ENCODE measurements at places on chromosomes 11 and 22.
A peak's percentile ranks its signal among the peaks of the same experiment; 100 is the strongest.

- DNase-seq = no peak
Measured at GRCh38 chr11:60777572-60777971, 7.6 kb upstream of the MS4A10 start.

DNA sequence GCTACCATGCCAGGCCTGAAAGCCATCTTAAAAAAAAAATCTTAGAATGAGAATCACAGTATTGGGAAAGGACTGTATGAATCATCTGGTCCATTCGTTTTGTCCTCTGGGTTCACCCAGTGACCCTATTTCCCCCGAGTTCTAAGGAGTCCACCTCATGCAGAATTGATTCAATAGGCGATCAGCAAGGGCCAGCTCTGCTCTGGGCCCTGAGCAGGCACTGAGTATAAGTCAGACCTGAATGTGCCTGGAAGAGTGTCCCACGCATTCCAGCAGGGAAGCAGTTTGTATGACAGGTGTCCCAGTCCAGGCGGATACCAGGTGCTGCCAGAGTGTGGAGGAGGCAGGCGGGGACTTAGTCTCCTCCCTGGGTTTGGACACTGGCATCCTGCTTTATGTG lies 883 bp upstream of the HMOX1 start:
- DNase-seq = no peak

DNA sequence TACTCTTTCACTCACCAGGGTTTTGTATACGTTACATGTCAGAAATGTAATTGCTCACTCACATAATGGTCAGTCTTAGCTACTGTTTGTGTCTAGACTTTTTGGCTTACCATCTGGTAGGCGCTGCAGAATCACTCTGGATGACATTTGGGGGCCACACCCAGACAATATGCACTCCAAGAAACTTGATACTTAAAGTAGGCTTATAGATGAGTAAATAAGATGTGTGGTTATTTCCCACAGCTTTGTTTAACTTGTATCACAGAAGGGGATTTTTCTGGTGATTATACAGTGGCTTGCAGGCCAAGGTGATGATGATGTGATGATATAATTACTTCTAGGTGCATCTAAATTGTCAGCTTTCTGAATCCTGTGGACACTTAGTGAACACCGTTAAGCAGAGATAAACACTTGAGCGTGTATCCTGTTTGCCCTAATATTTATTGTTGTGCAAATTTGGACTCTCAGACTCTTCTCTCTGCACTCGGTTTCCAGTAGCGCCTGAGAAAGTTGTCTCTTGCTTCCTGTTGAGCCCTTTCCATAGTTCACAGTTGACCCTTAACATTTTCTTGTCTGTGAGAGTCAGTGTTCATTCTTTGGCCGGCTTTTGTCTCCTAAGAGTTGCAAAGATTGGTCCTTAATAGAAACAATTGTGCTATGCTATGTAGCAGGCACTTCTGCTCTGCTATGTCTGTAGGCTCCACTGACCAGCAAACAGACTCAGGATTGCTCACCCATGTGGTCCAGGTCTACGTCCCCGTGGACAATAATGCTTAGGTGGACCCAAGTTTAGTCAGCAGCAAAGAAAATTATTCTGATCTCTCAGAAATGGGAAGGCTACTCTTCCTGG lies 89.3 kb downstream of the PRR5L start:
- DNase-seq = no peak

DNA sequence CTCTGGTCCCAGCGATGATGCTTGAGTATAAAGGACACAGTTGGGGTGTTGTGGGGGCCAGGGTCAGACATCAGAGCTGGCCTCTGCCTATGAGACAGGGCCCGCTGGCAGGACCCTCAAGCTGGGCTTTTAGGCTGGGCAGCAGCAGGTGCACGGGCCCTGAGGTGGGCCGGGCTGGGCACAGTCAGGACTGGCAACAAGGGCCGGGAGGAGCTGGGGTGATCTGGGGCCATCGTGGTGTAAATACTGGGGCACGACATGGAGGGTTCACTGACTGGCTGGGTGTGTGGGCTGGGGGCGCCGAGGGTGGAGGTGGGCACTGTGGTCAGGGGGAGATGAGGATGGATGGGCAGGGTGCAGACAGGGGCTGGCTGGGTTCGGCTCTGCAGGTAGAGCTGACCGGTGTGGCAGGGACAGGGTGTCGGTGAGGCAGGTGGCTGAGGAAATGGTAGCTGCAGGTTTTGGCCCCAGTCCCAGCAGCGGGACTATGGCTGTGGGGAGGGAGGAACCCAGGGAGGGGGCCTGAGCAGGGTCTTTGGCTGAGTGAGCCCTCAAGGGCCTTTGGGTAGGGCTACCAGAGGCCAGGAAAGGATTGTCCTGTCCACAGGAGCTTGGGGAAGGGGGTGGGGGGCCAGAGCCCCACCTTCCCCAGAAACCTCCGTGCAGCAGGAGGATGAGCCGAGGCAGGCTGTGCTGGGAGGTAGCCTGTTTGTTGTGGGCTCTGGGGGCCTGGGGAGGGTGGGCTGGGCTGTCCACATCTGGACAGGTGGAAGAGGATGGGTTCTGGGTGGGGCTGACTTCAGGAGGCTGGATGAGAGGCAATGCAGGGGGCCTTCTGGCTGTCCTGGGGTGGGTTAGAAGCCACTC lies 81.4 kb downstream of the KCNQ1 start:
- DNase-seq = no peak

GRCh38 chr11:86555866-86556265 lies 116.5 kb downstream of the ME3 start:
- no peak for DNase-seq

DNA sequence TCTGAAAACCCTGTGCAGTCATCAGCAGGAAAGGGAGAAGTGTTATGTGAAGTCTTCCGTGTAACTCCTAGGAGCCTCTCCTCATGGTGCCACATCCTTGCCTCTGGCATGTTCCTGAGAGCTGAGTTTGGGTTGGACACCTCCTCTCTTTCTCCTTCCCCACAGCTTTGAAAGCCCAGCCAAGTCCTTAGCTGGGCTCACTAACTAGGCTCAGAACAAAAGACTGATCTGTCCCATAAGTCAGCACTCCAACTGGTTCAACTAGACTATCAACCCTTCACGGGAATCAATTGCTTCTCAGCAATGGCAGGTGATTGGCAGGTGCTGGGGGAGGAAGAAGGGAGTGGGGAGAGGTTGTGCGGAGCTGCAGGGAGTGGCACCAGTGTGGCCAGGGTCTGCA lies 509.9 kb upstream of the B3GAT1 start:
- no peak for DNase-seq

DNA sequence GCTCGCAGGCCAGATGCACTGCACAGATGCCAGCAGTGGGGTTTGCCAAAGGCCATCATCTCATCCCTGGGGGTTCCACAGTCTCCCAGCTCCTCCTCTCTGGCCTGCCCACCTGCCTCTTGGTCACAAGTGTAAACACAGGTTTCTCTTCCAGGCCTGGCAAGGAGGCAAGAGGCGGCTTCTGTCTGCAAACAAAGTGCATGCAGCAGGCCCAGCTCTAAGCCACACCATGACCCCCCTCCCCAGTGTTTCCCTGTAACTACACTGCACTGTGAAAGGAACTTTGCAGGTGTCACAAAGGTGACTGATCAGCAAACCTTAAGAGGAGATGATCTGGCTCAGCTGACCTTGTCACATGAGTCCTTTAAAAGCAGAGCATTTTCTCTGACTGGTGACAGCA lies 26.2 kb upstream of the SHISAL1 start:
- no peak for DNase-seq

DNA sequence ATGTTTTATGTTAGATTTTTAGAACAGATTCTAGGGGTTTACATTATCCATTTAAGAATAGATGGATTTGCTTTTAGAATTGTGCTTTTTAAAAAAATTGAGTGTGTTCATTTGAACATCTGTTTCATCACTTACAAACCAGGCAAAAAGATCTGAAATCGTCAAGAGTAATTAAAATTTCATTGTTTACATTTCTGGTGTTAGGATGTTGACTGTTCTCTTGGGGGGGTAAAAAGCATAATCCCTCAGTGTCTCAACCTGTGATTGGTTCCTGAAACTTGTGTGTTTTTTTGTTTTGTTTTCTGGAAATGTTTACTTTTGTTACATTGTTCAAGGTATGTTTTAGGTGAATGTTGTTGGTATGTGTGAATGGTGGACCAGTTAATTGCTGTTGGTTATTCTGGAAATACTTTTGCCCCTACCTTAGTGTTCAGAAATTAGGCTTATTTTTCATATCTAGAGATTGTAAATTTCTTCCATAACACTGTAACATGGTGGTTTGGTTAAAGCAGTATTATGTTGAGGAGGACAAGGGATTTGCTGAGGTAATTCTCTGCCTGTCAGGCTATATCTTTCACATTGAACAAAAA lies 4.8 kb downstream of the PCF11 start:
- no peak for DNase-seq

- DNase-seq = no peak
Measured at GRCh38 chr11:47233989-47234668, 14.5 kb downstream of the ACP2 start.

DNA sequence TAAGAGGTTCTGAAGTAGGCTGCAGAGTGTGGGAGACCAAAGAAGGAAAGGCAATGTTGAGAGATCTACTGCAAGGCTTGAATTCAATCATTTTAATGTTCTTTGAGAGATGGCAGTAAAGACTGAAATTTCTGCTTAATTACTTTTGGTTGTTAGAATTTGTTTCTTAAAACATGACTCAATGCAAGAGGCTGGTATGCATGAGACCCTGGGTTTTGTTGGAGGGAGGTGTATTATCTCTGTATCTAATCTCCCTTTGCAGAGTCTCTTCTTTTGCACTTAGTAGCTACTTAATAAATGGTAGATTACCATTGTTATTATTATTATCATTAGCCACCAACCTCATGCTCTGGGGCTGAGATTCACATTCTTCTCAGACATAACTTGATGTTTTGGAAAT lies 87.4 kb upstream of the DRD2 start:
- no peak for DNase-seq

DNA sequence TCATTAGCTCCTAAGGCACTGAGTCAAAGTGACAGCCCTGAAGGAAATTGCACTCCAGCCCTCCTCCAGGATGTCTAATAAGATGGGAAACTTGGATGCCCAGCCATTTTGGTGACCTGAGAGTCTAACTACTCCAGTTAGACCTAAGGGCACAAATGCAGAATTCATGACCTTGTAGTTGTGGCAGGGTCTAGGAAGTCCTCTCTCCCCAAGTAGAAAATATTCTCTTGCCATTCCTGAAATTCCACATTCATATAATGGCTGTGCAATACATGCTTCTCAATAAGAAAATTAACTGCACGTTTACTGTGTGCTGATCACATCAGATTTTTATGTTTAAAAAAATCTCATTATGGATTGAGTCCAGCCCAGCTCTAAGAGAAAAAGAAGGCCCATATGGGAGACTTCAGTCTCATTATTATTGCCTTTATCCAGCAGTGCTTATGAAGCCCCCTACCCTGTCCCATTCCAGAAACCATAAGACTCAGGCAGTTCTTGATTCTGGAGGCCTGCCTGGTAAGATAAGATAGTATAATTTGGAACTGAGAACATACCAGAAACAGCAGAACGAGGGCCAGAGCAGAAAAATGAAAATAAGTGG lies 133.7 kb upstream of the LDLRAD3 start:
- no peak for DNase-seq

GRCh38 chr11:74670171-74670570 lies 61.1 kb downstream of the CHRDL2 start:
- DNase-seq = no peak

DNA sequence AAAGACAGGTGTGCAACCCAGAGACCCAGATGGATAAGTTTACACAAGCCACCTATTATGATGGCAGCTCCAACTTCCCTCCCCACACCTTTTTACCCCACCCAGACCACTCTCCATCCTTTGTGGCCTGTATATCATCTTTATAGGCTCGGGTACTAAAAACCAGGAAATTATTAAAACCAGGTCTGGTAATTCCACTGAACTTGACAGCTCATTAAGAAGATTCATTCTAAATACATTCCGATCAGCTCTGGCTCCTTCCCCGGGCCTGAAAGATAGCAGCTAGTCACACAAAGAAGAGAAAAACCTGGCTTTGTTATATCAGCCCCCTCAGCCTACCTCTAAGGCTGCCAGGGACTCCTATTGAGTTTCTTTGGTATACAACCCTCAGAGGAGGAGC lies 67.9 kb upstream of the API5 start:
- no peak for DNase-seq

- DNase-seq = no peak
Measured at GRCh38 chr11:42651621-42652020, 660.2 kb upstream of the API5 start.

- DNase-seq = no peak
Measured at GRCh38 chr22:25759825-25760231, 17.8 kb downstream of the MYO18B start.

- no peak for DNase-seq
Measured at GRCh38 chr22:41132550-41132949, 40.2 kb downstream of the EP300 start.

GRCh38 chr11:72354356-72355115 lies 79.8 kb downstream of the CLPB start:
- DNase-seq = no peak

GRCh38 chr22:46653596-46653995 lies 33.4 kb downstream of the GRAMD4 start:
- peak; percentile 72 for DNase-seq

DNA sequence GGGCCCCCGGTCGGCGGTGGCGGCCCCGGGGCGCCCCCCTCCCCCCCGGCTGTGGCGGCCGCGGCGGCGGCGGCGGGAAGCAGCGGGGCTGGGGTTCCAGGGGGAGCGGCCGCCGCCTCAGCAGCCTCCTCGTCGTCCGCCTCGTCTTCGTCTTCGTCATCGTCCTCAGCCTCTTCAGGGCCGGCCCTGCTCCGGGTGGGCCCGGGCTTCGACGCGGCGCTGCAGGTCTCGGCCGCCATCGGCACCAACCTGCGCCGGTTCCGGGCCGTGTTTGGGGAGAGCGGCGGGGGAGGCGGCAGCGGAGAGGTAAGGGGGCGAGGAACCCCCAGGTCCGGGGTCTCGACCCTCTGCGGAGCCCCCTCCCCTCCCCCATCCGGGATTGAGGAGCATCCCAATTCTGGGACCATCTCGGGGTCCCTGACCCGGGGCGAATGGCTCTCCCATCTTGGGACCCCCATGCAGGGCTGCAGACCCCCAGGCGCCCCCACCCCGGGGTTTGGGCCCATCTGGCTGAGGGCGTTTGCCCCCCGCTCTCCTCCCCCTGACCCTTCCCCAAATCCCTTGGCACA lies 431 bp downstream of the KMT2A start:
- no peak for DNase-seq

DNA sequence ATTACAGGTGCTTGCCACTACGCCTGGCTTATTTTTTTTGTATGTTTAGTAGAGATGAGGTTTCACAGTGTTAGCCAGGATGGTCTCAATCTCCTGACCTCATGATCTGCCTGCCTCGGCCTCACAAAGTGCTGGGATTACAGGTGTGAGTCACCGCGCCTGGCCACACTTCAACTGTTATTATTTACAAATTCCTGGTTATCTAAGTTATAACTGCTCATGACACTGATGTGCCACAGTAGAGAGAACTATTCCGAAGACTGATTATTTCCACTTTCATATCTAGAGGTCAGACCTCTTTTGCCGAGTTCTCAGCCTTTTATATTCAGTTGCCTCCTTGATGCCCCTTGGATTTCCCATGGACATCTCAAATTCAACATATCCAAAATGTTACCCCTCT lies 3.9 kb upstream of the NUP160 start:
- DNase-seq = no peak

DNA sequence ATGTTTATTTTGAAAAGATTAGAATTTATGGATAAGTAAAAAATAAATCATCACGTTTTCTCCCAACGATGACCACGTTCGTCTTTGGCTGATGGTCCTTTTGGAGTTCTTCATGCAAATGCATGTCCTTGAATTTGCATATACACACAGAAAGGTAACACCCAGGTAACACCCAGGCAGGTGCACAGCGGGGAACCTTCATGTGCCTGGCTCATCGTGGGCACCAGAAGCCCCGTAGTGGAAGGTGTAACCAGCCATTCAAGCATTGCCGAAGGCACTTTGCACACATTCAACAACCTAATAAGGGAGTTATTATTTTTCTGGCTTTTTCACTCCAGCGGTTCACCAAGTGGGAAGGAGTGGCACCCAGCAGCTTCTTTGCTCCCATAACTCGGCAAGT lies 404.6 kb downstream of the TBC1D22A start:
- DNase-seq = no peak

All from GM20000 (cell line).